ENCODE measurements at places on chromosomes 5 and 9. TPM values are rescaled to one million over a fixed set of nuclear protein-coding genes. Genes with fewer than 3 reads are reported as not detected.

GRCh38 chr9:133701321-133701980 is 36.7 kb downstream of the SARDH start:
- no peak for DNase-seq

GRCh38 chr5:113047234-113047633 is 70.6 kb downstream of the DCP2 start:
- no peak for DNase-seq

DNA sequence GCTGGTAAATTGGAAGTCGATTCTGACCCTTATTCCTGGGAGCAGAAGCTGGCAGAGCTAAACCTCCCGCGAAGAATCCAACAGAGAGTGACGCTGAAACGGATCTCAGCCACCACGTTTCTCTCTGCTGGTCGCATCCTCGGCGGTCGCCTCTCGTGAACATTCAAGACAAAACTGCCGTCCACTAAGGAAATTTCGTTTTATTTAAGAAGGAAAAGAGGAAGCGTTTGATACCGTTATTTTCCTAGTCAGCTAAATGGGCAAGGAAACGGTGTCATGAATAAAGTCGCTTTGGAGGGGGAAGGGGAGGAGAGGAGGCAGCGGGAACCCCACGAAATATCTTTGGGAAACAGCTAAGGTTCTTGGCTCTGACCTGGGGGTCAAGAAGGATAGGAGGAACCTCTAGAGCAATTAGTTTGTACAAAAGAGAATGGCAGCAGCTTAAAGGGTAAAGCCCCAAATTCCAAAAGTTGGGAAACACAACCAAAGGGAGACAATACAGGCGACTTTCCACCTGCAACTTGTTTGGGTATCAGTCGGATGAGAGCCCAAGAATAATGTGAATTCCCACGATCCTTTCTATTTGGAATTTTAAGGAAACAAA is 1.9 kb downstream of the FOXB2 start:
- no peak for DNase-seq

DNA sequence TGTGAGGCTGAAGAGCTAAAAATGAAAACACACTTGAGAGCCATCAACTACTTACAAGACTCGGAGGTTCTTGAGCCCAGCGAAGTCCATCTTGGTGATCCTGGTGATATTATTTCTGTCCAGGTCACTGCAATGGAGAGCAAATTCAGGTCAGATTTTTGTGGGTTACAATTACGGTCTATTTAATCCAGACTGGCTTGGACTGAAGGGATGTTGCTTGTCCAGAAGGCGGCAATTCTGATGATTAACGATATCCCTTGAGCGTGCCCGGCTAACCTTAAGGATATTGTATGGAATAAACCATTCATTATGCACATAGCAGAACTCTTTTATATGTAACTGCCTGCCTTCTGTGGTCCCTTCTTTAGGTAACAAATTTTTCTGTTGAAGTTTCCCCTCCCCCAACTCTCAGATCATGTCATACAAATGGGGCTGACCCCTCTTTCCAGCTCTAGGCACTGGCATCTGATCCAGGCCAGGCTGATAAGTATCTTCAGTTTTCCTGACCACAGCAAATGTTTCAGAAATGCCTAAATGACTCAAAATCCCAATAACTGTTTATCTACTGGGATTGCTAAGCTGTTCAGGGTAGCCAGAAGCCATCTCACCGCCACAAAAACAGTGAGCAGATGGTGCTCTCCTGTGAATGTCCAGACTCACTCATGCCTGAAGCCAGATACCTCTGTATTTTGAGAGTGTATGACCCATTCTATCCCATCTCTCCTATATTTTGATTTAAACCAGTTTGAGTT is 49.4 kb downstream of the SLIT3 start:
- no peak for DNase-seq

GRCh38 chr9:88258024-88258423 is 119.7 kb upstream of the SPATA31C2 start:
- peak; percentile 37 for DNase-seq

DNA sequence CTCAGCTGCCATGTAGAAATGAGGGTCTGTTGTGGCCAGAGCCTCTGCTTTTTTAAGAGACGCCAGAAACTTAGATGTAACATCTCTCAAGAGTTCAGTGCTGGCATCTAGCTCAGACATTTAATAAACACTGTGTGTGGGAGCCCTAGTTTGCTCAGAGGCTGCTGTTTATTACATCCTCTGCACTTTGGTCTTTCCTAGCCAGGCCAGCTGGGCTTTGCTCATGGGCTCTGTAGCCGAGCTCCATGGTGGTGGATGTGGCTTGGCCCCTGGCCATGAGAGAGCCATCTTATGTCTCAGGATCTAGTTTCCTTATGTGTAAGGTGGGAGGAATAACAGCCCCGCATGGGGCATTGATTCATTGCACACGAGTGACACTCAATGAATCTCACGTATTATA is 30.0 kb downstream of the ARHGEF37 start:
- no peak for DNase-seq

- no peak for DNase-seq
These were observed 242.1 kb downstream of the ZNF608 start for GRCh38 chr5:124504081-124504916.

DNA sequence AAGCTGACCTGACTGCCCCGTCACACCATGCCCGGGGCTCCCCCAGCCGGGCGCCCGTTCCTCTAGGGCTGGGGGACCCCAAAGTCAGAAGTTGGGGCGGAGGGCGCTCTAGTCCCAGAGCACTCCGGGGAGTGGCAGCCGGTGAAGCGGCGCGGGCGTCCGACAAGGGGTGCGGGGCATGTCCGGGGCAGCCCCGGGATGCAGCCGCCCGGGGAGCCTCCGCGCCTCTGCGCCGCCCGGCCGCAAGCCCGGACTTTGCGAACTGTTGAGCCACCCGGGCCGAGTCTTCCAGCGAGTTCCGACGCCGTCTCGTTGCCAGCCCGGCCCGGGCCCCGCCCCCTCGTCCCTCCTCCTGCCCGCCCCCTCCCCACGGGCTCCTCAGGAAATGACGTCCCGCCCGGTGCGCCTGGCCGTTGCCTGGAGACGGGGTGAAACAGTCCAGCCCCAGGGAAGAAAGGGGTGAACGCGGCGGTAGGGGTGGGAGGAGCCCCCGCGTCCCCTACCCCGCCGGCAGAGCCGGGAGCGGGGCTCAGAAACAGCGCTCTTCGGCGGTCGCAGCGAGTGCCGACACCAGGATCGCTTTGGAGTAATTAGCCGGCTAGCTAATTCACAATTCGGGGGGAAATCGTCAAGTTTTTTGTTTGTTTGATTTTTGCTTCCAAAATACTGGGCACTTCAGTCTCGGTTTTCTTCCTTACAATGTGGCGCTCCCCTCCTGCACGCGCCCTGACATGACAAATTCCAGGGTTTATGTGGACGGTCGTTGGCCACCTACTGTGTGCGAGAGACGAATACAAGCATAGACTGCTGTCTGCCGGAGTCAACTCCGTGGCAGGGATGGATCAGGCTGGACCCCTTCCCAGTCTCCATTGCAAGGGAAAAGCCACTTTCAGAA is at the start of gene WHRN:
Gene WHRN, minus strand, starts transcription at position 287 of the 895 bp plus-strand sequence. CDS start 672 bp downstream, outside the sequence.
- peak; percentile 95 for DNase-seq

DNA sequence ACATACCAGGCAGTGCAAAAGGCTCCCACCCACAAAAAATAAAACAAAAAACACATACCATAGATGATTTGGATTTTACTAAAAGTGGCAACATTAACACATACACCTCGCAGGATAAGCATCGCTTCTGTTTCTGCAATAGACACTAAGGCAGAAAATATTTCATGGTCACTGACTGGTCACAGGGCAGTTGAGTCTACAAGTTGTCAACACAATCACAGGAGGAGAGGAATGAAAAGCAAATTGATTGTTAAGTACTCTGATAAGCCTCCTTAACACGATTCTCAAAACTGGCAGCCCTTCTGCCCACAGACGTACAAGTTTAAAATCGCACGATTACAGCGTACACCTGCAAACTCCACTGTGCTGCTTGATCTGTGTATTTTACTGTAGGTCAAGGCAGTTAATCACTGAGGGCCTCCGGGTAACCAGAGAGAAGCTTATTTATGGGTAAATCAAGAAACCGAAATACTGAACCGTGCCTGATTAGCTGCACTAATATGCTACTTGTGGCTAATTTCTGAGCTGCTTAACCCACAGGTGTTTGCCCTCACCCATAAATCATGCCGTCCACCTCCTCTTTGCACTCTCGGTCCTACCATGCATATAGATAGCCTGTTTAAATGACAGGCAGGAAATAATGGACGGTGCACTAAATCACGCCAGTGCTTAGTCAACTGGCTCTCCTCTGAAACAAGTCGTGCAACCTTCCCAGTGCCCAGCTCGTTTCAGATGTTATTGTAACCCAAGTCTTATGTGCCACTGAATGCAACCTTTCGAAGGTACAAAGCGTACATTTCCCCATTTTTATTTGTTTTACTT is 659.4 kb upstream of the ADAMTS16 start:
- no peak for DNase-seq

- DNase-seq = no peak
These were observed 700 bp downstream of the SKP2 start for GRCh38 chr5:36152324-36153297.

DNA sequence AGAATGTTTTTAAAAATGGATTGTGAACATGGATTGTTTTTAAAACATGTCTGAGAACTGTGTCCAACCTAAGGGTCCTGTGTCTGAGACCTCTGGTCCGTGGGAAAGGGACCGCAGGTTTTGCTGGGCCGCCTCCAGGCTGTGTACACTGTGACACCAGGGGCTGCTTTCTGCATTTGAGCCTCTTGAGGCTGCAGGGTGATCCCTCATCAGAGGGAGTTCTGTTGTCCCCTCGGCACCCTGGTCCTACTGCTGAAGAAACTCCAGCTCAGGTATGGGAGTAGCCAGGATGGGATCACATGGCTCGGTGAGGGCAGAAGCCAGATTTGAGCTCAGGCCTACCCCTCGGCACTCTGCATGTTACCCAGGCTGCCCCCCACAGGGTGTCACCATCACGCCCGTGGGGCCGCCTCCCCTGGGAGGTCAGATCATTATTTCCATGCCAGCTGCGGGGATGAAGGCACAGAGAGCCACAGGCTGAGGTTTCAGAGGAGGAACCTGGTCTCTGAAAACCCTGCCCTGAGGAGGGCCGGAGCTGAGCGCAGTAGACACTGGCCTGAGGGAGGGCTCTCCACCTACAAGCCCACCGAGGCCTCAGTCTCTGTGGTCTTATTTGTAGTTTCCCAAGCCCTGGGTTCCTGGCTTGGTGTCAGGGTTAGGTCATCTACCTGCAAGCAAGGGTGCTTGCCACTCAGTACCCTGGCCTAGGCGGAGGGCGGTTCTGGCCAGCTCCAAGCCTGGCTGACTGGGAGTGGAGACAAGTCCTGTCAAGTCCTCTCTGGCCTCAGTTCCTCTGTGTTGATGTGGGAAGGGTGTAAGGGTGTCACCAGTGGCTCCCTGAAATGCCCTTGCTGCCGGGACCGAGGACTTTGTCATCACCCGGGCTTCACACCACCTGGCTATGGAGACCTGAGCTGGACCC is 2.8 kb downstream of the PRR7 start:
- no peak for DNase-seq

DNA sequence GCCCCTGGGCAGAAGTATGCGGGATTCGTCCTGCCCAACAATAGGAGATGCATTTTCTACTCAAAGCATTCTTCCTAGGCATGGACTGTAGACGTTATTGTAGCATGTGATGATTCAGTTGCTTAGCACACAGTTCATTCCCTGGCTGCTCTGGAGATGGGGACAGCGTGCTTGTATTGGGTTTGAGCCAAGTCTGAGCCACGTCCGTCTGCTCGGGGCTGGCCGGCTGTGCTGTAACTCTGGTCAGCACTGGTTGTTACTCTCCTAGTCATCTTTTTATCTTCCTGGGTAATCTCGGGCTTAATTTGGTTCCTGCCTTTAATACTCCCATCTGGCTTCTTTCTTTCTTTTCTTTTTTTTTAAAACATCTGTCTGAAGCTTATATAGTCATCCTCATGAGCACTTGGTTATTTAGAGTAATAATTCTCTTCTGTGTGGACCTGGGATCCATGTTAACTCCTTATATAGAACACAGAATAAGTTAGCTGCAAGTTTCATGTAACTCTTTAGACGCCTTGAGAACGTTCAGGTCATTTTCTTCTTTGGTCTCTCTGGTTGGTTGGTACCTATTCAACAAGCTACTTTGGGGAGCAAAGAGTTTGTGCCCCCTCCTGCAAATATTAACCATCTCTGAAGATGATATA is 118.8 kb upstream of the RPS23 start:
- peak; percentile 61 for DNase-seq

DNA sequence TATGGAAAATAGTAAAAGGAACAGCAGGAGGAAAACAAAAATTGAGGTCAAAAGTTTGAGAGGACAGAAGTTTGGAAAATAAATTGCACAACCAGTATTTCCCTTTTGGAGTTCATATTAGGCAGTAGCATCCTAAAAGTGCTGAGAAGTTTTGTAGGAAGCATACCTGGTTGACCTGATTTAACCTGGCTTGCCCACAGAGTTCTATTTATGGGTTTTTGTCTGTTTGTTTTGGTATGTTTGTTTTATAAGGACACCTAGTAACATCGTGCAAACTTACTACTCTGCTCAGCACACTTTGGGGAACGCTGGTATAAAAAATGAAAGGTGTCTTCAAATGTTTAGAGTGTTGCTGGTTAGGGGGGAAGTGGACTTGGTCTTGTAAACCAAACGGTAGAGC is 15.1 kb downstream of the ADRB2 start:
- DNase-seq = no peak

- no peak for DNase-seq
These were observed 81.4 kb downstream of the SPATA31C2 start for GRCh38 chr9:88056876-88057275.

DNA sequence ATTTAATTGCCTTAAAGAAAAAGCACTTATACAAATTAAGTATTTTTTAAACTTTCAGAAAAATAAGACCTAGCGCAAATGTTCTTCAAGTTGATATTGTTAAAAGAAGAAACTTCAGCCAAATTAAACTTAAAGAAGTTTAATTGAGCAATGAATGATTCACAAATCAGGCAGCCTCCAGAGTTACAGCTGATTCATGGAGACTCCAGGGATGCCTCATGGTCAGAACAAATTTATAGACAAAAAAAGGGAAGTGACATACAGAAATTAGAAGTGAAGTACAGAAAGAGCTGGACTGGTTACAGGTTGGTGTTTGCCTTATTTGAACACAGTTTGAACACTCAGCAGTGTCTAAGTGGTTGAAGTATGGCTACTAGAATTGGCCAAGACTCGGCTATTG is 60.3 kb downstream of the CDKN2A start:
- DNase-seq = no peak

DNA sequence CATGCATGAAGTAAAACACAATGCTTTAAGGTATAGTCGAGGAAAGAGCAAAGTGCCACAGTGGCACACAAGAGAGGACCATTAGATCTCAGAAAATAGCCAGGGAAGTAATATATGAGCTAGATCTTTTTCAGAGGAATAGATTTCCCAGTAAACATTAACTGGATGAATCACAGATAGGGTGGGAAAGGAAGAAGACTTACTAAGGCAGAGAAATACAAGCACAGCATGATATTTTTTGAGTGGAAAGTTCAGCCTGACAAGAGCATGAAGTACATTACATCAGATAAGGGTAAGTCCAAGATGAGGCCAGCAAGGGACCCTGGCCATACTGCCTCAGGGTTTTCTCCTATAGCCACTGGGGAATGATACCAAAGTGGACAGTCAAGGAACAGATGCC is 804.6 kb upstream of the DMAC1 start:
- DNase-seq = no peak

PCDHA1 gene
- total RNA-seq = not detected

ELOVL7 gene
- total RNA-seq = 1.9 TPM

CTXN3 gene
- not detected for total RNA-seq

AGXT2 gene
- total RNA-seq = not detected

PCDHGA8 gene
- 2.6 TPM for total RNA-seq

Measured in upper lobe of left lung (tissue), 6 donors.